ENCODE measurements at places on chromosomes 6 and 20.

DNA sequence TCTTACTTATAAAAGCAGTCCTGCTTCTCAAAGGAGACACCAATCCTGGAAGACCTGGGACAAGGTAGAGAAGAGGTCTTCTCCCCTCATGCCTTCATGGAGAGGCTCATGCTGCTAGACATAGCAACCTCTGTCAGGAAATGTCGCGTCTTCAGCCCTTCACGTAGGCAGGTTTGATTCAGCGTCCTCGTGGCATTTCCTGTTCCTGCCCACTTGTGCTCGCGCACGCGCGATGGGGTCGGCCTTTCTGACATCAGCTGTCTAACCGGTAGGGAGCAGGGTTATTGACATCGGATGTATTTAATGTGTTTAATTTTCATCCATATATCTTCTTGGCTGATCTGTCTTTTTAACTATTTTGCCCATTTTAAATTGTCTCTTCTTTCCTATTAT, 292.4 kb downstream of the THBS2 start:
- no peak for DNase-seq

GRCh38 chr6:3139090-3139903, 18.0 kb downstream of the TUBB2A start:
- DNase-seq: peak; percentile 21

DNA sequence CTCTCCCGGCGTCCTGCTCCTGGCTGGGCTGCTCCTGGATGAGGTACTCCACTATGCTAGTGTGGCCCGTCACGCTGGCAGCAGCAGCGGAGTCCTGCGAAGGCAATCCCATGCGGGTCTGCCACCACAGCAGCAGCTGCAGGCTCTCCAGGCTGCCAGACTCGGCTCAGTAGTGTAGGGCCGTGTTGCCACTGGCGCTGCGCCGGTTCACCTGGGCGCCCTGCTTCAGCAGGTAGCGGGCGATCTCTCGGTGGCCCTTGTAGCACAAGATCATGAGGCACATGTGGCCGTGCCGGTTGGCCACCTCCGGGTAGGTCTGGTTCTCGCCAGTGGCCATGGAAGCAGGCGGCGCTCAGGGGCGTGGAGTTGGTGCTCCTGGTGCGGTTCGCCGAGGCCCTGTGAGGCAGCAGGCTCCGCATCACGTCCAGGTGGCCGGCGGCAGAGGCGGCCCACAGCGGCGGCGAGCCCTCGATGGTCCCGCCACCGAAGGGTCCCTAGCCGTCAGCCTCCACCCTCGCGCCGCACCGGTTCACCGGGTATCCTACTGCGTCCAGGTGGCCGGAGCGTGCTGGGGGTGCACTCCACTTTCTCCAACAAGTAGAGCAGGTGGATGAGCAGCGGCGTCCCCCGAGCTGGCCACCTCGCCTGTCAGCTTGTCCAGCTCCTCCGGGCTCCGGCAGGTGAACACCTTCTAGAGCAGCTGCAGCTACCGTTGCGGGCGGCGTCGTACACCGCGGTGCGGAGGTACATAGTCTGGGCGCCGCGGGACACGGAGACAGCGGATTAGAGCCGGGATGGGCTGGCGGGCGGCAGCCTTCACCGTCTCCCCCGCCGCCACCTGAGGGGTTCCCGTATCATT, 19.8 kb downstream of the RFPL4B start:
- no peak for DNase-seq

- no peak for DNase-seq
Observed at GRCh38 chr6:35411066-35411465, 41.1 kb upstream of the FANCE start.

- DNase-seq: no peak
Observed at GRCh38 chr6:152048921-152049320, 241.4 kb downstream of the ESR1 start.

DNA sequence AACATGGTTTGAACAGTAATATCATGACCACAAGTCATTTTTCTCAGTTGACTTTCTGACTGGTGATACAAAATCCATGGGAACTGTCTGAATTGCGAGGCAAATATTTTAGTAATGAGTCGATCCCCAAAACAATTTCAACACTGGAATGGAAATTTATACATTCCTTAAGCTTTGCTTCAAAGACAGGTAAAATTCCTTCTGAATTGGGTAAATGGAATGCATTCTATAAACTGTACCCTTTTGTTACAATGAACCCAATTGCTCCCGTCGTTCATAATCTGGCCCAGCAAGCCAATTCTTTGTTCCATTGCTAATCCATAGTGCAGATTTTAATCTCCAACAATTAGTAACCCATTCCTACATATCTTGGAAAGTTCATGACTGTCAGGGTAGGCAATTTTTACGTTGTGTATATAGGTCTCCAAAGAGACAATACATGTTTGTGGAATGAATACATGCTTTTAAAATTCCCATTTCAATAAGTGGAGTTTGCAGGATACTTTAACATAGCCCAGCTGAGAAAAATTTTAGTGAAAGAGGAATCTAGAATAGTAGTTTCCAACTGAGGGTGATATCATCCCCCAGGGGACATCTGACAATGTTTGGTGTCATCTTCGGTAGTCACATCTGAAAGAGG, 32.7 kb downstream of the CYP24A1 start:
- no peak for DNase-seq

GRCh38 chr6:15522026-15522425, 140.8 kb downstream of the DTNBP1 start:
- DNase-seq: no peak

DNA sequence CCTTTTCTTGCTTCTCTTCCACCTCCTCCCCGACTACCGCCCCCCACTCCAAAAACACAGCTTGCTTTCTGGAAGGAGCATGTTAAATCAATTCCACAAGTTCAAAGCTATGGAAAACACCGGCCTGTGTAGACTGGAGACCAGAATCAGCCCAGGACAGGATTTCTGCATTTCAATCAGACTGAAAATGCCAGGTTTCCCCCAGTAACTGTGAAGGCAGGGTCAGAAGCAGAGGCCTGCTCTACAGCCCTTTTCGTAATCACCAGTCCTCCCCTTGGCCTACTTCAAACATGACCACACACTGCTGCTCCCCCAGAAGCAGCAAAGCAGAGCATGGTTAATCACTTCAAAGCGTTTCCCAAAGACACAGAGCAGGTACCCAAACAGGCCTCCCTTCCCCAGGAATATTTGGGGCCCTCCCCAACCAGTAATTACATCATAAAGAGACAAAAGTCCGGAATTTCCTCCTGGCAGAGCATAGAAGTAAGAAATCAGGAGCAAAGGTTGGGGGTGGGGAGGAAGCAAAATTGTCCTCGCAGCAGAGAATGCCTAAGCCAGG, 38.4 kb downstream of the ZMYND8 start:
- no peak for DNase-seq

- DNase-seq: peak; percentile 69
Observed at GRCh38 chr6:6881438-6882225, 226.1 kb upstream of the RREB1 start.

DNA sequence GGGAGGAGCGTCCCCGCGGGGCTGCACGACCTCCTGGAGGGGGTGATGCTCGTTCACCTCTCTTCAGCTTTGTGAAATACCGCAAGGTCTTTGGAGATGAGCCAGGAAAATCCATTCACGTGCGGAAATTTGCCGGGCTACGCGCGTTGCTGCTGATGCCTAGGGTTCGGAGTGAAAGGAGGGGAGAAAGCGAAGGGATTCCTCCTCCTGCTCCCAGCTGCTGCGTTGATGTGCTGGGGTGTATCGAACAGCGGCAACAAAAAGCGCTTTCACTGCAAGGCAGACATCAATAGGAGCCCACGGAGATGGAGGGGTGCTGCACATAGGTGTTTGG, 391 bp upstream of the B3GAT2 start:
- peak; percentile 2 for DNase-seq

DNA sequence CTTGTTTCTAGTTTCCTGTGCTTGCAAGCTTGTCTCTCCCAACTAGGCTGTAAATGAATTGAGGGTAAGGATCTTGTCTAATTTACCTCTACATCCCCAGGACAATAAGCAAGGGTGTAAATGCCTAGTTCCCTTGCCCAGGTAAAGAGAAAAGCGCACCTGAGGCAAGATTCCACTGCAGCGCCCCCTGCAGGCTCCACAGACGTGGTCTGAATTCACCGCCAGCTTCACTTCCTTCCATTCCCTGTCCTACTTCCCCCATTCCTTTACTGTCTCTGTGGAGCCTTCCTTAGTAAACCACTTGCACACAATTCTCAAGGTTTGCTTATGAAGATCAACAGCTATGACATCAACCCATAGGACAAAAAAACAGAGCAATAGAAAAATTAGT, 42.3 kb downstream of the ANKEF1 start:
- no peak for DNase-seq

- no peak for DNase-seq
Observed at GRCh38 chr6:1579096-1579495, 30.6 kb upstream of the FOXC1 start.

GRCh38 chr6:82056567-82056966, 191.0 kb downstream of the IBTK start:
- no peak for DNase-seq

GRCh38 chr6:169885831-169886230, 134.4 kb downstream of the ERMARD start:
- DNase-seq: no peak

- peak; percentile 9 for DNase-seq
Observed at GRCh38 chr20:19968466-19969073, 48.6 kb upstream of the NAA20 start.

DNA sequence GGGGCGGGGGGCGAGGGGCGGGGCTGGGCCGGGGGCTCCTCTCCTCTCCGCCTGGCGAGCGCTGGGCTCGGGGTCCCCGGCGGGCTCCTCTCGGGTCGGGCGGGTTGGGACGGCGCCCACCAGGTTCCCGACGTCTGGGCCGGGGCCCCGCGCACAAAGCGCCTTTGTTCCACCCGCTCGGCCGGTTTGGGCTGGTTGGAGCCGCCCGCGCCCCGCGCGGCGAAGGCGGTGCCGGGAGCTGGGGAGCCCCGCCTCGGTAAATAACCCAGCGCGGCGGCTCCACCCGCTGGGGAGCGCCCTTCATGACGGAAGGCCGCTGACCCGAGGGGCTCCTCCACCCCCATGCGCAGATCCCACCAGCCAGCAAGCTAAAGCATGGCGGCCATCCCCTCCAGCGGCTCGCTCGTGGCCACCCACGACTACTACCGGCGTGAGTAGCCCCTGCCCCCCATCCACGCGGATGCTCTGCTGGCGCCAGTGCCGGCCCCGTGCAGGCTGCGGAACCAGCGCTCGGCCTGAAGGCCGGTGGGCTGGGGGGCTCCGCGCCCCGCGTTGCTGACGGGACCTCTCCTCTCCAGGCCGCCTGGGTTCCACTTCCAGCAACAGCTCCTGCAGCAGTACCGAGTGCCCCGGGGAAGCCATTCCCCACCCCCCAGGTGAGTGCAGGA, 503 bp downstream of the PPDPF start:
- DNase-seq: peak; percentile 82

DNA sequence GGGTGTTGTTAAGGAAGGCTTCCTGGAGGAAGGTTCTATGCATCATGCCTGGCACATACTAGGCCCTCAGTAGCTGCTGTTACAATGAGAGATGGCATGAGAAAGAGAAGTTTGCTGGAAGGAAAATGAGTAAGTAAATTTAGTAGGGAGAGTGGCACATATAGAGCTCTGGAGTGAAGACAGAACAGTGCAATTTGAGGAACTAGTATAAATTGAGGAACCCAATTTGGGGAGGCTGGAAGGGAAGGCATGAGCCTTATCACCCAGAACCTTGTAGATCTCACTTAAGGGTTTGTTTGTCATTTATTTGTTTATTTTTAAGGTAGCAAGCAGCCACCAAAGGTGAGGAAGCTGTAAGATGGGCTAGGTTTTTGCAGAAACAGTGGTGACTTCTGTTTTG, 87.1 kb upstream of the SCGN start:
- DNase-seq: peak; percentile 34

DNA sequence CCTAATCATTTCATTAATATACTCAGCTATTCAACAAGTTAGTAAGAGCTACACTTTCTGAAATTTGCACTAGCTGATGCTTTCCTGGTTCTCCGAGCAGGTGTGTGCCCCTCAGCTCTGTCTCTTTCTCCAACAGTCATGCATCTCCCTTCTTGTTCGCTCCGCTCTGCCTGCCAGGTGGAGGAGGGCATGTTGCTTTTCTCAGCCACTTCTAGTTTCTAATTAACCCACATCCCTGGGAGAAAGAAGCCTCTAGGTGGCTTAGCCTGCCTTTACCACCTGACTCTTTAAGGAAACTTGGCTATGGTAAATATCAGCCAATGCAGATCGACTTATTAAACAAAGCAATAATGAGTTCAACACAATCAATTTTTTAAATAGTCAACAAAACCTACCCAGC, 34.2 kb downstream of the LRFN2 start:
- no peak for DNase-seq

- no peak for DNase-seq
Observed at GRCh38 chr20:16308754-16309153, 264.5 kb downstream of the KIF16B start.

DNA sequence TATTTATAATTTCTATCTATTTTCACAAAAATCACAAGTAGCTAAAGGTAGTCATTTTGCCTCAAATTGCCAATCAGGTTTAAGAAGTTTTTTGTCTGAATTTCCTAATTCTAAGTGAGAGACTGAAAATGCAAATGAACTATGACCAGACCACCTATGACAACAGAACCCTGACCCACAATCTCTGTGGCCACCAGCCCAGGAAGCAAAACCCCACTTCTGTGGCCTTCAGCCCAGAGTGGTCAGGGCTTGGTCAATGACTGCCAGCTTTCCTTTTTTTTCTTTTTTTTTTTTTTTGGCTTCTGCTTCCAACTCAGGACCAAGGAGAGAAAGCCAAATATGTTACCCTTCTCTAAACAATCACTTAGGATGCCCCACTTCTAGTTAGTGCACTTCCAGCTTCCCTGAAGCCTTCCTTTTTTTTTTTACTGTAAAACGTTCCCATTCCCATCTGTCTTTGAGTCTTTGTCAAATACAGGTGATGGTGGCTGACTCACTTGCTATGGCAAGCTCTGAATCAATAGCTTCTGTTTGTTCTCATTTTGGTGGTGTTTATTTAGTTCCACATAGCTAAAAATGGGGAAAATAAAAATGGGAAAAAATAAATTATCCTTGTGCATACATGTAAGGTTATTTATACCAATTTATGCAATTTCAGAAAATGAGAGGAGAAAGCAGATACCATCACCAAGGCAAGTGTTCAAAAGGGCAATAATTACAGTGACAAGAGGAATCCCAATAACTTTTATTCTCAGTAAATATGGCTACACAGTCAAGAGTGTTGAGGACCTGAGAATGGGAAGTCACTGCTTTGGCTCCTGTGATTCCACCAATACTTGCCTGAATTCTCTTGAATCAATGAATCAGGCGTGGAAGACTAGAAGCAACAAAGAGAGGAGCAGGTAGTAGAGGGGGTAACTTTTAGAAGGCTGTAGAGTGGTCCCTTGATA, 170.3 kb upstream of the PDE7B start:
- no peak for DNase-seq

- DNase-seq: no peak
Observed at GRCh38 chr6:89268776-89269175, 46.3 kb downstream of the GABRR2 start.

GRCh38 chr6:167575158-167575696, 250.3 kb downstream of the TTLL2 start:
- no peak for DNase-seq

All from hematopoietic multipotent progenitor cell treated with erythropoietin and hydrocortisone succinate and interleukin-3 and kit ligand, for 6 days (in vitro differentiated cells).